Activated T-helper 1 cell treated with anti-CD3 and anti-CD28 coated beads, Interleukin-12 subunit alpha, Interleukin-12 subunit beta, Interleukin-2, Interleukin-4 antibody, amounts not matched to agents 30 ng/mL and 10 ng/mL and 1 ng/mL, durations not matched to agents 14 hours and 24 hours and 36 hours (primary cell): ENCODE measurements at places on chromosomes 3 and 15. TPM values are rescaled to one million over a fixed set of nuclear protein-coding genes. Genes with fewer than 3 reads are reported as not detected.

The MYL3 gene
- total RNA-seq: not detected in 2 replicates

The AHSG gene
- total RNA-seq: 0.16 TPM in 1 of 2 replicates, not detected in the other

The SEC22A gene
- total RNA-seq: 15.8 and 18.5 TPM in 2 replicates

The LTK gene
- total RNA-seq: 0.13 TPM in 1 of 2 replicates, not detected in the other

The GOLGA6L9 gene
- 1.2 and 1.8 TPM in 2 replicates for total RNA-seq

The USP8 gene
- 66.2 and 66.3 TPM in 2 replicates for total RNA-seq

The ACP3 gene
- total RNA-seq: not detected in 2 replicates

The SHF gene
- total RNA-seq: 14.5 and 16.3 TPM in 2 replicates

The MB21D2 gene
- 17.0 and 18.0 TPM in 2 replicates for total RNA-seq

The TUSC7 gene
- total RNA-seq: not detected in 2 replicates

The NR2E3 gene
- total RNA-seq: not detected in 2 replicates

The CD96 gene
- total RNA-seq: 79.1 and 79.7 TPM in 2 replicates

The XXYLT1 gene
- 14.5 and 14.9 TPM in 2 replicates for total RNA-seq

The GHSR gene
- not detected in 2 replicates for total RNA-seq

The ANKRD63 gene
- not detected in 2 replicates for total RNA-seq

The TGM4 gene
- total RNA-seq: not detected in 2 replicates

The ZNF80 gene
- 0.22 and 0.23 TPM in 2 replicates for total RNA-seq

The TM4SF1 gene
- total RNA-seq: 0.13 and 0.22 TPM in 2 replicates

The LMOD3 gene
- not detected in 2 replicates for total RNA-seq

The TTLL13 gene
- 0.29 and 0.65 TPM in 2 replicates for total RNA-seq

- DNase-seq: no peak
These were observed 86.4 kb downstream of the P2RY1 start for GRCh38 chr3:152921351-152921750.

DNA sequence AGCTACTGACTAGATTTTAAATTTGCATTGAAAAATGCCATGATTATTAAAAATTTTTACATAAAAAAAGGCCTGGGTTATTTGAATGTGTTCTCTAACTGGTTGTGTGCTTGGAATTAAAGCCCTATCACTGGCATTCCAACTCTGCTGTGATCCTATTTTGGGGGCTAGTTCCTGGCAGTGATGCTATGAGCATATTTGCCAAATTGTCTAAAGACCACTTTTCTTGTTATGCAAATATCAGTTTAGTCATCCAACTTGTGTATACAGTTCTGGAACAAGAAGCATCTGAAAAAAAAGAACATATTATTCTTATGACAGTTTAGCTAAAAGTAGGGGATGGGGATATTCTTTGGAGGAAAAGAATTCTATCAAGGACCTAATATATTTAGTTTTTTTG, 243.4 kb upstream of the ZNF717 start:
- DNase-seq: no peak

- DNase-seq: no peak
These were observed 59.9 kb downstream of the OXSM start for GRCh38 chr3:25849641-25850385.

DNA sequence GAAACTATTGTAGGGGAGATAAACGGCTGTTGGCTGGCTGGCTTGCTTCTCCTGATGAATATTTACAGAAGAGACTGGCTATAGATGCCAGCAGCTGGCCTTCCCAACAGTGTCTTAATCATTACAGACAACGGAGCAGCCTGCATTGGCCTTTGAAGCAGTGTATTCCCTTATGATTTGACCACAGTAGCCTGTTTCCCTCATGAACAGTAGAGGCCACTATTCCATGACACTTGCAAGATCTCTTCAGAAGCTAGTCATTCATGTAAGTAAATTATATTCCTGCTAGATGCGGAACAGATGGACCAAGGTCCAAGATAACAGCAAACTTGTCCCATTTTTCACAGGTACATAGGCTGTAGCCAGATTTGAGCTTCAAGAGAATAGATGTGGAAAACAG, 47.3 kb downstream of the TMCO5A start:
- DNase-seq: no peak

- DNase-seq: no peak
These were observed 1407.1 kb downstream of the SI start for GRCh38 chr3:163671201-163671600.

DNA sequence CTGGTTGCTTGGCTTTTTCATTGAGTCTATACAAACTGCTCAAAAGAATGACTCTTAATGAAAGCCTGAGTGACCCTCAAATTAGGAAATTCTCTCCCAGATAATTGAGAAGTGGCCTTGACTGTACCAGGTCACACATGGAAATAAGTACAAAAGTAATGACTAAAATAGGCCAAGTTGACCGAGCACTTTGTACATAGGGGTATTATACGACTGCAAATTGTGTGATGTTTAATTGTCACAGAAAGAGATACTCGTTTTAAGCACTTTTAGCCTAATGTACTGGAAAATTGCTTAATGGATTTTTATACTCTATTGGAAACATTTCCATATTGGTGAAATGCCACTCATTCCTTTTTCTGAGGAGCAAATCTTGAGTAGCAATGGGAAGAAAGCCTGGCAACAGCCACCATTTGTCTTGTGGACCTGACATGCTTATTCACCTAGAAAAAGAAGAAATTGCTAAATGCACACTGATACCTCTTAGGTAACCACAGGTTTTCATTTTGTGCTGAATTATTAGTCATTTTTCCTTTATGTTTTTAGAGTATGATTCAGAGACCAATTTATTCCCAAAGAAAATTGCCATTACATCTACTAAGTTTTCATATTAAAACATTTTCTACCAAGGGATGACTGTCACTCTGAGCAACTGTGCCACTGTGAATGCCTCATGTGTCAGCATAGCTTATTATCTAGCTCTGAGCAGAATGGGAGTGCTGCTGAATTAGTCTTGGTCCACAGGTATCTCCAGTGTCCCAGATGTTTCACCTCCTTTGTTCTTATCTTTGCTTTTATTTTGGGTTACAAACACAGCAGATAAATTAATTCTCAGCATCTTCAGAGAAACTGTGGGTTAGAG, 8.9 kb upstream of the PXK start:
- DNase-seq: no peak

GRCh38 chr15:91022075-91022831, at the start of gene VPS33B:
TSS of gene VPS33B (minus strand) at chr15:91022594. CDS start at chr15:91022249, 345 bp downstream.
- DNase-seq: peak; percentile 73

GRCh38 chr3:28840976-28841376, 439.9 kb upstream of the RBMS3 start:
- peak; percentile 1 for DNase-seq

- DNase-seq: no peak
These were observed 28.2 kb upstream of the TRIM59 start for GRCh38 chr3:160477750-160478149.

DNA sequence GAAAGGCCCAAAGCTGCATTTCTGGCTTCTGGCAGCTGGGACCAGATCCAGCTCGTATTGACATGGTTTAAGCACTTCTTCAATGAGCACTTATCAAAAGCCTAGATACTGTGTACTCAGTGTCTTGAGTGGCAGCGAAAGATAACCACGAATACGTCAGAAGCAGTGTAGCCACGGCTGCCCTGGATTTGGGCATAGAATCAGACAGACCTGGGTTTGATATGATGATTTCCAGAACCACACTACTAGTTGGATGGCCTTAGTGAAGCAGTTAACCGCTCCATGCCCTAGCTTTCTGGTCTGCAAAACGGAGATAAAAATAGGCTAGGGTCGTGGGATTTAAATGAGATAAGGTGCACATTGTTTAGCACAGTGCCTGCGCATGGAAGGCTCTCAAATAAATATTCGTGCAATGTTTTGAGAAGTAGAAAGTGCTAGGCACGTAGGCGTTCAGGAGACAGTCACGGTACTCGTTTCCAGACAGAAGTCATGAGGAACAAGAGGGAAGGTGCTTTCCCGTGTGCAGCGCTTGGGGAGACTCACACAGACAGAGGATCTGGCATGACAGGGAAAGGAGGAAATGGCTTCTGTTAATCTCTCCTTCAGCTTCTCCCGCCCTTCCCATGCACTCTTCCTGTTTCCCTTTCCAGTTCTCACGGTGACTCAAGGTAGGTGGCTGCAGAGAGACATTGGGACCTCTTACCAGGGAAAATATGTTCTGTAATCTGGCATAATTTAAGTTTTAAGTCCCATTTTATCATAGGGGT, 70.3 kb downstream of the CCNL1 start:
- no peak for DNase-seq

- DNase-seq: no peak
These were observed 24.9 kb upstream of the RASGRP1 start for GRCh38 chr15:38589502-38589901.

DNA sequence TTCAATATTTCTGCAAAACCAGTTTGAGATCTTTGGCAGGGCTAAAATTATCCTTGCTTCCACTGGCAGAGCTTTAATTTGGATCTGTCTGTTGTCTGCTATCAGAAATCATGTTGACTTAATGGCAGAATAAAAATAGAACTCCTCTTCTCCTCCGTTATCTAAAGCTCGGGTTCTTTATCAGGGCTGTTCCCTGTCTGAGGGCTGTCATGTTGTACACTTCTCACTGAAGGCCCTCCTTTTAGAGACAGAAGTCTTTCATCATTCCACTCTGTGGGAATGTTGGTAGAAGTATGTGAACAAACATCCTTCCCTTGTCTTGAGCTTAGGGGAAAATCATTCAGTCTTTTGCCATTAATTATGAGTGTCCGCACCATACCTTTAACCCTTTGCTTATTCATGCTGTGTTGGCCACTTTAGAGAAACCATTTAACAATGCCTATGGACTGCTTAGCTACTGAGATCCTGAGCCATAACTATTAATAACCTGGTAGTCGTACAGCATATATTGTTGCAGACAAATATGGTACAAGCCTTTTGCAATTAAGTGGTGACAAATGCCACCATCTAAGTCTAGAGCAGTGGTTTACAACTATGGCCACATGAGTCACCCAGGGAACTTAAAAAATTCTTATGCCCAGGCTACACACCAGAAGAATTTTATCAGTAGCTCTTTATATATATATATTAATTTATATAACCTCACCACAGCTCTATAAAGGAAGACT, 226.0 kb upstream of the TPM1 start:
- no peak for DNase-seq

DNA sequence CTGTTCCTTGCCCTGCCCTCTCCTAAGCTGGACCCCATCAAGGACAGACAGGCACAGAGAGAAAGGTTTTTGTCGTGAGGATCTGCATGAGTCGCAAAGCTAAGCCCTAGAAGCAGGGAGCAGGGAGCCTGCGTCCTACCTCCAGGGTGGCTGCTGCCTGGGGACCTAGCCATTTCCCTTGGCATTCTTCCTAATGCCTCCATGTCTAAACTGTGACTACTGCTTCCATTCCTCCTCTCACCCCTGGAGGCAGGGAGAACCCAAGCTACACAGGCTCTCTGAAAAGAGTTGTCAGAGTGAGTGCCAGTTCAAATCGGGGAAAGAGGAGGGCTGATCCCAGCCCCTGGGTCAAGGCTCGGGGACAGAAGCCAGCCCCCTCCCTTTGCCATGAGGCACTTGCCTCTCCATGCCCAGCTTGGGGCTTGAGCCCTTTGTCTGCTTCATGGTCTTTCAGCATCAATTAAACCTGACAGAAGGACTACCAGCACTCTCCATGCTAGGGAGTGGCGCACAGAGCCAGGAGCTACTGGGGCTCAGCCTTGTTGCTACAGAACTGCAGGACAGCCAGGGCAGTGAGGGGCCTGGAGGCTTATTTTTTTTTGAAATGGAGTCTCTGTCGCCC, 2.4 kb downstream of the GCHFR start:
- no peak for DNase-seq

- no peak for DNase-seq
These were observed 172.0 kb downstream of the PDZRN3 start for GRCh38 chr3:73452729-73453128.

GRCh38 chr15:56165234-56165633, 78.4 kb downstream of the RFX7 start:
- DNase-seq: no peak

GRCh38 chr3:45682786-45683185, 6.4 kb upstream of the SACM1L start:
- DNase-seq: no peak

GRCh38 chr3:39294446-39295183, 14.8 kb upstream of the CX3CR1 start:
- DNase-seq: no peak

- no peak for DNase-seq
These were observed 327.5 kb downstream of the ARPP21 start for GRCh38 chr3:35966629-35967464.

GRCh38 chr15:101642361-101642760, 9.8 kb downstream of the TM2D3 start:
- DNase-seq: no peak

- peak; percentile 19 for DNase-seq
These were observed 39.5 kb downstream of the BTLA start for GRCh38 chr3:112459750-112460149.

- no peak for DNase-seq
These were observed 8.9 kb downstream of the MYH15 start for GRCh38 chr3:108501535-108501934.

DNA sequence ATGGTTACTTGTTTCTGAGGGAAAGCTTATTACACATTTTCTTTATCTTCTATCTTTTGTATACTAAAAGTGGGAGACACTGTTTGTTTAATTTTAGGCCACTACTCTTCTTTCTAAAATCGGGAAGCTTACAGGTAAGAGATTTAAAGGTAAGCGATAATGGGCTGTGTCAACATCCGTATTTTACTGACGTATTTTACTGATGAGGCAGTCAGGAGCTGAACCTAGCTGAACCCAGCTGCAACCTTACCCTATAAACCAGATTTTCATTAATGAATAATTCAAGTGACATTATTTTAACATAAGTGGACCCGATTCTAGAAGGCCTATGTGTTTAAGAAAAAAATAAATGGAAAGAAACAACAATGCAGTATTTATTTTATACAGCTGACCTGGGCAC, 13.1 kb downstream of the PSMD6 start:
- no peak for DNase-seq

DNA sequence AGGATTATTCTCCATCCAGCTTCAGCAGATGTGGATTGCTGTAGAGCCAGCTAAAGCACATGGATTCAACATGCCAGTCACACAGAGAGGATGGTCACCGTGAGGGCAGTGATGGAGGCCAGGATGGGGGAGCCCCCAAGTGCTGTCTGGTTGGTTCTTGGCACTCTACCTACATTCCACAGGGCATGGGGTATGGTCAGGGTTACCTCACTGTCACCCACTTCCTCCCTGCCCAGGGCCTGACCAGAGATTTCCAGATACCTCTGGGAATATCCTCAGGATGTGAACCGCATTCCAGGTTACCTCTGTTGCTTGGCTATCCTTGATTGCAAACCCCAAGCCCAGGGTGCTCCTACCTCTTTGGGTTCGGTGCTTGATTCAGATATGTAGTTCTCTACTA, 147.3 kb upstream of the TRIM42 start:
- no peak for DNase-seq

DNA sequence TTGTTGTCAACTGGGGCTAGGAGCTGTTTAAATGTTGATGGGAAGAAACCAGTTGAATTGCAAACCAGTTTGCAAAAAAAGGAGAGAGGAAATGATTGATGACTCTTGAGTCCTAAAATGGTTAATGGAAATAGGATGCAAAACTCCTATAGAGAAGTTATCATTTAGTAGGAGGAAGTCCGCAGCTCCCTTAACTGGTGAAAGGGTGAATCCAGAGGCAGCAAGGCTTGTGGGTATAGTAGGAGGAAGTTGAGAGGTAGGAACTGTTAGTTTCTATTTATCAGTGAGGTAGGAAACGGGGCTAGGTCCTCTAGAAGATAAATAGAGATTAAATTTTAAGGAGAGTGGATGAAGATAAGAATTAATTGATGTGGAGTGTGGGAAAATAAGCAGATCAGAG, 15.4 kb downstream of the IREB2 start:
- no peak for DNase-seq

GRCh38 chr3:62201438-62202035, 171.8 kb downstream of the FEZF2 start:
- no peak for DNase-seq

GRCh38 chr3:56157693-56158362, 310.4 kb downstream of the ERC2 start:
- DNase-seq: no peak

- DNase-seq: no peak
These were observed 135.3 kb upstream of the GAP43 start for GRCh38 chr3:115487968-115488367.
